ENCODE measurements at places on chromosomes 1 and 21.
A peak's percentile ranks its signal among the peaks of the same experiment; 100 is the strongest.

- no peak for DNase-seq
These were observed 66.8 kb downstream of the EPB41 start for GRCh38 chr1:28981210-28981609.

DNA sequence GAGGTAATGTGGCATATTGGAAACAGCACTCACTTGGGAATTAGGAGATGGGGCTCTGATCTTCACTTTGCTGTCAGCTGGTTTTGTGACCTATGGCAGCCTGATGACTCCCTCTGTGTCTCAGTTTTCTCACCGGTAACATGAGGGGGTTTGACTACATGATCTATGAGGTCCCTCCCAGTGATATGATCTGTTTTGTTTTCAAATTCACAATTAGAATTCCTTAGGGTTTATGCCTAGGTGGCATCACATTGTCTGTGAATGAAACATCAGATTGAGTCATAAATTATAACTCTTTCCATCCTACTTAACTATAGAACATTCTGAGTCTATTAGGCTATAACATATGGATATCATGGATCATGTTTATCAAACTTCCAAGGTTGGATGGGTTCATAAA lies 386.6 kb downstream of the PTBP2 start:
- DNase-seq = no peak

DNA sequence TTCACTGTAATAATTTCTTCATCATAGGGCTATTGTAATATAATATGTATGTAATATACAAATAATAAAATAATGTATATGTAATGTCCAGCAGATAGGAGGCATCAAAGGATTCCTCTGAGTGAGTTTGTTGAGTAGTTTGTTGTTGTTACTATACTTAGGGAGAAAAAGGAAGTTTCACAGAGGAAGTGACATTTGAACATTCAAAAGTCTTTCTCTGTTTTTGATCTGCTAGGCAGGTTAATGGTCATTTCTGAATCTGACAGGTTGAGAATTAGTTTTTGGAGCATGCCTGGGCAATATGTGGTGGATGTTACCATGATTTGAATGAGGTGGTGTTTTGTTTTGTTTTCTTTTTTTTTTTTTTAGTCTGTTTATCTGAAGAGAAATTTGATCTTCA lies 102.1 kb downstream of the NRDC start:
- no peak for DNase-seq

DNA sequence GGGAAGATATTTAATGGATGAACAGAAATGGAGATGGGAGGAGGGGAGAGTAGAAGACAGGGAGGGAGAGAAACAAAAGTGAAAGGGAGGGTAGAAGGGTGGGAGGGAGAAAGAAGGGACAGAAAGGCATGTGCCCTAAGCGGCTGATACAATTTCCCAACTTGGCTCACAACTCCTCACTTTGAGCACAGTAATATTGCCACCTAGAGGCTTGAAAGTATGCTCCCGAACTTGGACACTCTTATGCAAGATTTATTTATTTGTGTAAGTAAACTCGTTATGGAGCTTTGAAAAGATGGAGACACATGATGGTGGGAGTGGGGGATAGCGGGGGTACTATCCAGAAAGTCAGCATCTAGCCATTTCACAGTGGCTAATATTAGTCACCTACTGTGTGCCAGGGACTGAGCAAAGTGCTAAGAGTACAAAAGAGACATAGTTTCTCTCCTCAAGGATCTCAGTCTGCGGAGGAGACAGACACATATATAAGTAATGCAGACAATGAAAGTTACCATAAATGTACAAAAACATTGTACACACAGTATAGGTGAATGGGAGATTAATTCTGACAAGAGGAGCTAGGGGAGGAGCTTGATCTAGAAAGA lies 189.7 kb downstream of the SEC16B start:
- DNase-seq = no peak

DNA sequence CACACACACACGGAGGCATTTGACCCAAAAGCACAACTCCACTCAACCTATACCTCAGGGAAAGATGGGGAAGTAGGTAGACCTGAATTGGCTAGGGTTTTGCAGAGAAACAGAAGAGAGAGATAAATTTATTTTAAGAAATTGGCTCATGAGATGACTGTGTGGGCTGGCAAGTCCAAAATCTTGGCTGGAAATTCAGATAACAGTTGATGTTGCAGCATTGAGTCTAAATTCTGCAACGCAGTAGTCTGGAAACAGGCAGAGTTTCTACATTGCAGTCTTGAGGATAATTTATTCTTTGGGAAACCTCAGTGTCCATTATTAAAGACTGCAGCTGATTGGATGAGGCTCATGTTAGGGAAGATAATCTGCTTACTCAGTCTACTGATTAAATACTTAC lies 4.3 kb upstream of the LCE2B start:
- DNase-seq = no peak

- DNase-seq = no peak
These were observed 33.0 kb downstream of the ACOT11 start for GRCh38 chr1:54580856-54581550.

GRCh38 chr1:3450983-3451382 lies 3.5 kb upstream of the ARHGEF16 start:
- DNase-seq = no peak

GRCh38 chr21:38984982-38985567 lies 179.3 kb downstream of the ETS2 start:
- DNase-seq = no peak

DNA sequence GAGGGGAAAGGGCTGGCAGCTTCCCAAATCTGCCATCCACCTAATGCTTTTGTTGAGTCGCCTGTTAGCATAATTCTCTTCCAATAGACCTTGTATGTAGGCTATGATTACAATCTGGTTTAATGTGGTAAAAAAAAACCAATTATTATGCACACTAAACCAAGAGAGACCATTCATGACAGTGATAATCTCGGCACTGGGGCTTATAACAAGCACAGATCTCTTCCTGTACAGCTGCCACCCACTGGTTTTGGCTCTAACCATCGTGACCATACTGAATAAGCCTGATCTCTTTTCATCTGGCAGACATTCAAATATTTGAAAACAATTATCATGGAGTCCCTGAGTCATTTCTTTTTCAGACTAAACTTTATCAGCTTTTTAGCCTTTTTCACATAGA lies 12.0 kb upstream of the SYT14 start:
- DNase-seq = no peak

- no peak for DNase-seq
These were observed 40.1 kb downstream of the TMEM200B start for GRCh38 chr1:29083317-29084195.

DNA sequence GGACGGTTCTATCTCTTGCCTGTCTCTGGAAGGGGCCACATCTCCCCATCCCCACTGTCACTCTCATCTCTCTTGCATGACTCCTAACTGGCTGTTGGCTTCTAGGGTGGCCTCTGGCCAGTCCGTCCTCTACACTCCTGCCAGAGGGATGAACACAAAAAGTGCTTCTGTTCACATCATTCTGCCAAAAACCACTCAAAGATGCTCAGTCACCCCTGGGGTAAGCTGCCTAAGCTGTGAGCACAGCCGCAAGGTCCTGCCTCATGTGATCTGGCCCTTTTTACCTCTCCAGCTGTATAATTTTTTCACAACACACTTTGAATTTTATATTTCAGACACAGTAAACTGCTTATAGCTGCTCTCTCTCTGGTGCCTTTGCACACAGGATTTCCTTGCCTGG lies 97.6 kb upstream of the CD34 start:
- no peak for DNase-seq

GRCh38 chr1:36384542-36385409 lies 948 bp downstream of the STK40 start:
- DNase-seq = no peak

- DNase-seq = peak; percentile 86
These were observed at the start of gene CPLANE2 for GRCh38 chr1:16236511-16237342. Gene CPLANE2, minus strand, starts transcription at chr1:16237183. Its CDS starts 441 bp downstream, at chr1:16236742.

GRCh38 chr1:84598846-84599741 lies 24.9 kb upstream of the CTBS start:
- no peak for DNase-seq

- no peak for DNase-seq
These were observed 717.9 kb downstream of the AMY1C start for GRCh38 chr1:104467590-104467989.

DNA sequence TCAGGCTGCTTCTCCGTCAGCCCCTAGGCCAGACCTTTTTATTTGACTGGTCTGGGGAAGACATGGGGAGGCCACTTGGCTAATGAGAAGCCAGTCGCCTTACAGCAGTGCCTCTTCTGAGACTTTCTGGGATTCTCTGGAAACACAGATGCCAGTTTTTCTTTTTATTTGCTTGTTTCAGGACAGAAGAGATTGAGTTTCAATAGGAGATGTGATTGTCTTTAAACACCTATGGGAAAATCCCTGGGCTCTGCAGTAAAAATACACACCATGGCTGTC lies 15.4 kb upstream of the BTG2 start:
- DNase-seq = no peak

- no peak for DNase-seq
These were observed 2.0 kb downstream of the HES3 start for GRCh38 chr1:6245869-6246496.

- no peak for DNase-seq
These were observed 79.5 kb downstream of the EVI5 start for GRCh38 chr1:92705446-92705845.

- no peak for DNase-seq
These were observed 157.3 kb downstream of the PEX14 start for GRCh38 chr1:10631811-10632593.

DNA sequence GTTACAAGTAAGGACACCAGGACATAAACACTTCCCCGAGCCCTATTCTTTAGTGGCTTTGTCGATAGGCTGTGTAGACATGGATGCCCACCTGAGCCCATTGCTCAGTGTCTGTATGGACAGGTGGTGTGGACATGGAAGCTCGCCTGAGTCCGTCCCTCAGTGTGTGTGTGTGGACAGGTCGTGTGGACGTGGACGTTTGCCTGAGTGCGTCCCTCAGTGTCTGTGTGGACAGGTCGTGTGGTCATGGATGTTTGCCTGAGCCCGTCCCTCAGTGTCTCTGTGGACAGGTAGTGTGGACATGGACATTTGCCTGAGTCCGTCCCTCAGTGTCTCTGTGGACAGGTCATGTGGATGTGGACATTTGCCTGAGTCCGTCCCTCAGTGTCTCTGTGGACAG lies 38.7 kb upstream of the COL6A2 start:
- no peak for DNase-seq

- no peak for DNase-seq
These were observed 6.2 kb downstream of the ILDR2 start for GRCh38 chr1:166969074-166969677.

DNA sequence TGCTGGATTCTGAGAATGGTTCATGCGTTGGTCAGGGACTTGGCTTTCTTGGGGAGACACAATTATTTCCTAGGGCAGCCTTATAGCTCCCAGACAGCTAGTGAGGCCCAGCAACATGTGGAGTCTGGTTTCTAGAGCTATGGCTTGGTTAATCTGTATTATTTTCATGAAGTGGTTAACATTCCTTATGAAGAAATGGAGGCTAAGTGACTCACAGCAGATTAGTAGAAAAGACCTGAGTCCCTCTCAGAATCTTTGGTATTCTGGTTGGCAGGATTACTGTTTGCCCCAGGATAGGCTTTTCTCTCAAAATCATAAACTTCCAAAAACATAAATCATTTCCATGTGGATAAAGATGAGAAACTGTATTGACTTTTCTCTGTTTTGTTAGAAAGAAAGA lies 42.3 kb downstream of the DUSP10 start:
- DNase-seq = no peak

- no peak for DNase-seq
These were observed 1.8 kb upstream of the SYT2 start for GRCh38 chr1:202711949-202712635.

- no peak for DNase-seq
These were observed 123.7 kb downstream of the NOS1AP start for GRCh38 chr1:162193221-162193620.

DNA sequence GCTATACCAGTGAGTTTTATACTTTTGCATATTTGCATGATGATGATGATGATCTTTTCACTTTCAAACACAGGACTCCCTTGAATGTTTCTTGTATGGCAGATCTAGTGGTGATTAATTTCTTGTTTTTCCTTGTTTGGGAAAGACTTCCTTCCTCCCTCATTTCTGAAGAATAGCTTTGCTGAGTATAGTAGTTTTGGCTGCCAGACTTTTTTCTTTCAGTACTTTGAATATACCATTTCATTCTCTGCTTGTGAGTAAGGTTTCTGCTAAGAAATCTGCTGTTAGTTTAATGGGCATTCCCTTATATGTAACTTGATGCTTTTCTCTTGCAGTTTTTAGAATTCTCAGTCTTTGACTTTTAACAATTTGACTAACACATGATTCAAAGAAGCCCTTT lies 547.4 kb upstream of the CXADR start:
- no peak for DNase-seq

DNA sequence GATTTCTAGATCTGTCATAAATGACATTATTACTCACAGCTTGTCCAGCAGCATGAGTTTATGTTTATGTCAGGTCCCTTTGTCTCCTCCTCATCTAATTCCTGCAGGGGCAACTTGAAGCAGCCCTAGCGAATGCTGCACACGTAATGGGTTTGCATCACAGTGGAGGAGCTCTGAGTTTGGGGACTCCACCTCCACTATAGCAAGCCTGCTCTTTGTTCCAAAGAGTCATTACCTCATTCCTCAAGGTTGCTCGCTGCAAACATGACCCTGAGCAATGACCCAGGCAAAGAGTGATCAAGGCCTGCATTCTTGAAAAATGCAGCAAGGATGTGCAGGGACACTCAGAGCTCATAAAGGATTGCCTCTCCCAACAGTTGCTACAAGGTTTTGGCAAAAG lies 261.9 kb downstream of the HHIPL2 start:
- no peak for DNase-seq

- DNase-seq = no peak
These were observed 29.9 kb downstream of the TP53BP2 start for GRCh38 chr1:223815865-223816264.

DNA sequence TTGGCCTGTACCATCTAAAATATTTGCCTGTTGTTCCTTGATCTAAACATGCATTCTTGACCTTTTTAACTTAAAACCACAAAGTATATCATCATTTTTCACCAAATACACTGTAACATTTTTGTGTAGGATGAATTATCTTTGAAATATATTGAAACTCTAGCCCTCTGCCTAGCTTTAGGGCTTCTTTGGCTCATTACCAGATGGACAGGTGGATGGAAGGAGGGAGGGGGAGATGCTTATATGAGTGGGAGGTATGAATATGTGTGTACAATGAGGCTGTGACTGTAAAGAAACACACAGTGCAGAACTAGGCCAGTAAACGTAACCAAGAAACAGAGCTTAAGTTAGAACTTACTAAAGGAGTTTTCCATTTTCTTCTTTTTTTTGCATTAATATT lies 118.5 kb downstream of the ESRRG start:
- DNase-seq = no peak

DNA sequence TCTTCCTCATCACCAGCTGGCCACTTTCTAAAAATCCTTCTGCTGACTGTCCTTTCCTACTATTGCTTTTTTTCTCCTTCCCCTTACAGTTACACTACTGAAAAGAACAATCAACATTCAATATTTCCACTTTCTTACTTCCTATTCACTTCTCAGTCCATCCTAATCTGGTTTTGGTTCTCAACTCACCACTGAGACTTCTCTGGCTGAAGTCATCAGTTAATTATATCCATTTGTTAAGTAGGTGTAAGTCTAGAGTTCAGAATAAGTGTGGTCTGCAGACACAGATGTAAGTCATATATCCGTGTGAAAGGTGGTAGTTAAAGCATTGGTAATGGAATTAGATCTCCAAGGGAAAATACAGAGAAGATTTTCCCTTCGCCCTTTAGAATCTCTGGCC lies 21.4 kb downstream of the PEA15 start:
- no peak for DNase-seq
